ENCODE measurements at places on chromosomes 2 and 18.

- DNase-seq, result no peak
Measured at GRCh38 chr2:144686518-144687215, 166.7 kb upstream of the ZEB2 start.

DNA sequence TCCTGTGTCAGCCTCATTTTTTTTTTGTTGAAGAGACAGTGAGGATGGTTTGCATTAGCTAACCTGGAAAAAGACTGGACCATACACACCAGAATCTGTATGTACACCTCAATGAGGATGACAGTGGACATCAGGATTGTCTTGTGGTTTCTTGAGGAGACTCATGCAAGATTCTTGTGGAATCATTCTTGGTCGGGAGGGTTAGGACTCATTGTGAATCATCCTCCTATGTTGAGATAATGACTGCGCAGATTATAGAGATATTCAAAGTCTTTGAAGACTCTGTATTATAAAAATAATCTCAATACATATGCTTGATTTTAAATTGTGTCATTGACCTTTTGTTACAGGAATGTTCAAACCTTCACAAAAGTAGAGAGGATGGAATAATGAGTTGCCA lies 49.1 kb upstream of the DOCK10 start:
- DNase-seq, result no peak

GRCh38 chr2:64859312-64860212 lies 129.6 kb upstream of the SLC1A4 start:
- DNase-seq, result peak; percentile 58

- DNase-seq, result no peak
Measured at GRCh38 chr2:96119389-96119751, 3.0 kb upstream of the ADRA2B start.

DNA sequence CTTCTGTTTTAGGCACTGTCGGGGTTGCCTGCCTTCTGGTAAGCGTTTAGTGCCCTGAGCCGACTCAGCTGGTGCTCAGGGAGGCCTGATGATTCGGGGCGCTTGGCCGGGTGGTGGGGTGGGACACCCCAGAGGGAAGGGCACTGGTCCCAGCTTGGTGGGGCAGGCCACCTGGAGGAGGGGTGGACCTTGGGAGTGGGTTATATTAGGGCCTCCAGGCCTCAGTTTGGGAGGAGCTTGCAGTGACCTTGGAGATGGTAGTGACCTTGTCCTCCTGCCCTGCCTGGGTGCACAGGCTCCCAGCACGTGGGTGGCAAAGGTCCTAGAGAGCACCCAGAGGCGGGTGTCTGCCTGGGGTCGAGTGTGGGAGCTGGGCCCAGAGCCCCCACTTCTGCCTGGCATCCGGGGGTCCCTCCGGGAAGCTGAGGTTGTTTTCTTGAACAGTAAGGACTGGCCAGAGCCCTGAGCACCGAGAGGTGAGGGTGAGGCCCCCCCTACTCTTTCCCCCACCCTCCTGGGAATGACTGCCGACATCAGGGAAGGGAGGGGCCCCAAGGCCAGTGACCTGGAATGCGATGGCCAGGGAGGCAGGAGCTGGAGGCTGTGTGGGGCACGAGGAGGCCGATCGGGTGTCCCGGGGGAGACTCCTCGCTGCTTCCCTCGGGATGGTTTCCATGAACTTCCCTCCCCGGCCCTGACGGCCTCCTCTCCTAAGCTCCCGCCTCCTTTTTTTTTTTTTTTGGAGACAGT lies 61.3 kb downstream of the HPCAL1 start:
- DNase-seq, result no peak

GRCh38 chr2:238921681-238922319 lies 73.9 kb downstream of the TWIST2 start:
- no peak for DNase-seq

GRCh38 chr18:58858591-58859468 lies 5.8 kb upstream of the ZNF532 start:
- DNase-seq, result no peak

GRCh38 chr2:70403267-70404053 lies 101.6 kb upstream of the FAM136A start:
- DNase-seq, result no peak

DNA sequence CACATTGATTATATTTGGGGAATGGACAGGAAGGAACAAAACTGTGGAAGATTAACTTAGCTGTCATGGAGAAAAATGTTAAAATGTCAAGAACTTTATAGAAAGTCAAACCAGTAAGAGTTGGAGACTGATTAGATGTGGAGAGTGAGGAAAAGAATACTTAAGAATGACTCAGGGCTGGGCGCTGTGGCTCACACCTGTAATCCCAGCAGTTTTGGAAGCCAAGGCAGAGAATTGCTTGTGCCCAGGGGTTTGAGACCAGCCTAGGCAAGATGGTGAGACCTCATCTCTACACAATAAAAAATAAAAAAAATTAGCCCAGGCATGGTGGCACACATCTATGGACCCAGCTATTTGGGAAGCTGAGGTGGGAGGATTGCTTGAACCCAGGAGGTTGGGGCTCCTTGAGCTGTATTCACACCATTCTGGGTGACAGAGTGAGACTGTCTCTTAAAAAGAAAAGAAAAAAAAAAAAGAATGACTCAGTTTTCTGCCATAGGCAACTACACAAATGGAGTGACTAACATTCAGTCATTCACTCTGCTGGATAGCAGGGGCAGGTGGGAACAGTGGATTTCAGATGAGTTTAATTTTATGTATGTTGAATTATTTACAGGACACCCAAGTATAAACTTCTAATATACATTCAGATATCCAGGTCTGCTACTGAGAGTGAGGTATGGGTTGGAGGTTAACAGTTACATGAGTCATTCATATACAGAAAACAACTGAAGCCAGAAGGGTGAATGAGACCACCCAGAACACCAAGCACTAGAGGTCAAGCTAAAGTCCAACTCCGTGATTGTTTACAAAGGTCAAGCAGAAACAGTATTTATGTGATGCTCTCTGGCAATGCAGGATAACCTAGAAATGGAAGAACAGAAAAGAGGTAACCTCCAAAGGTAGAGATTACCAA lies 33.9 kb downstream of the ORC2 start:
- no peak for DNase-seq

- no peak for DNase-seq
Measured at GRCh38 chr18:62612776-62613175, 90.0 kb downstream of the ZCCHC2 start.

- no peak for DNase-seq
Measured at GRCh38 chr18:31162825-31163435, at the start of gene DSC1. Gene DSC1, minus strand, starts transcription at chr18:31162856. Its CDS starts 262 bp downstream, at chr18:31162594.

DNA sequence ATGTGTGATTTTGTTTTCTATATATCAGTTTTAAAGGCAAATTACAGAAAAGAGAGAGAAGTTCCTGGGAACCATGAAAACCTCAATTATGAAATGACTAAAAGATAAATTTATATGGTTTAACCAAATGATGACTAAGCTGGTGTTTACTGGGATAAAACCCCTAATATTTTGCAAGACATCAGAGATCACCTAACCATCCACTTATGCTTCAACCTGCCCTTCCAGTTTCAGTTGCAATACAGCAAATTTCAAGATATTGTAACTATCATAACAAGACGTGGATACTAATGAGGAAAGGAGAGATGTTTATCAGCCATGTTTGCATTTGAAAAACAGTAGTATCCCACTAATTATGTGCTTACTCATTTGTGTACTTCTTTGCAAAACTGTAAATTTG lies 108.2 kb downstream of the GAREM1 start:
- no peak for DNase-seq

DNA sequence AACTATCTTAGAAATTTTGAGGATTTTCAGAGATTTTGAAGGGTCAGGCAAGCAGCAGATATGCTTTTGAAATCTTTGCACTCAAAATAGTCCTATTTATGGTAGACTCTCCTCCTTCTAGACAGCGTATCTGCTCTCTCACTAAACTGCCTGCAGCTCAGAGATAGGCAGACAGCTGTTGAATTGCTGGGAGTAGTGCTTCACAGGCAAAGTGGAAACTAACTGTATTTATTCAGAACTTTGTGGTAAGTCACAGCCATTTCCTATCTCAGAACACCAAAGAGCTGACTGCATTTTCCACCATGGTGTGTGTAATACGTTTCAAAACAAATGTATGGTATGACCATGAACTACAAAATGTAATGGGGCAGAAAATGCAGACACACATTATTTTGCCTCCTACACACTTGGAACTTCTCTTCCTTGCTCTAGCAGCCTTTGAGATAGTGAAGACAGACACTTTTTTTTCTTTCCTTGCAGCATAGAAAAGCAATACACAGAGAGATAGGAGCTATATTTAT lies 352.4 kb downstream of the LRP1B start:
- no peak for DNase-seq

DNA sequence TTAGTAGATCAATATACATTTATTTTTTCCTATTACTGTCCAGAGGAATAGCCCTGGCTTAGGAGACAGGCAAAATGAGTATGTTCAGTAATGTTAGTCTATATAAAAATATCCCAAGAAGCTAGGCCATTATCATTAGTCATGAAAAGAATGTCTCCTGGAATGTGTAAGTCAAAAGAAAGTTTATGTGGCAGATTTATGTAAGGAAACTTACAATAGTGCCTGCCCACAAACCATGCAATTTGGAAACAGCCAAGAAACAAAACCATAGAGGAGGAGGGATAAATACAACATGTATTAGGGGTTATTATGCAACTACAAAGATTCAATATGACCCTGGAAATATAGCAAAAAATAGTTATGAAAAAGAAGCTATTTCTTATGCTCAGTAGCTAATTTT lies 96.3 kb downstream of the NOL4 start:
- DNase-seq, result no peak

DNA sequence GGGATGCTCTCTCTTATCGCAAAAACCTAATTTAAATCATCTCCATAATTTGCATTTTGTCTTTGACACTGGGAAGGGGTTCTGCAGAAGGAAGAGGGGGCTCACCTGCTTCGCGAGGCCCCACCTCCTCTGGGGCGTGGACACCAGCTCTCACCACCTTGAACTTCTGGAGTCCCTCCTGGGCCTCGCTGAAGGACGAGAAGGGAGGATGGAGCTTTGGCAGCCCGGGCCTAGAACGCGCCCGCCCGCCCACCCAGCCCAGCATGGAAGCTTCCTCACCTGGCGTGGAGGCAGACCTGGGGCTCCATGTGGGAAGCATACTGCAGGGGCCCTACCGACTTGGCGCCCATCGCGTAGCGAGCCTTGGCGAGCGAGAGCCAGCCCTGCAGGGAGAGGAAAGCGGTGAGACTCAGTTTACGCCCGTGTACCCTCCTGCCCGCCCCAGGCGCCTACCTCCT lies 1.1 kb upstream of the IMP4 start:
- no peak for DNase-seq
